Stimulated activated CD8-positive, alpha-beta memory T cell treated with anti-CD3 and anti-CD28 coated beads, Interleukin-4, amount 100 ng/mL, for 1 hour (primary cell): ENCODE measurements at places on chromosomes 6 and 20.

DNA sequence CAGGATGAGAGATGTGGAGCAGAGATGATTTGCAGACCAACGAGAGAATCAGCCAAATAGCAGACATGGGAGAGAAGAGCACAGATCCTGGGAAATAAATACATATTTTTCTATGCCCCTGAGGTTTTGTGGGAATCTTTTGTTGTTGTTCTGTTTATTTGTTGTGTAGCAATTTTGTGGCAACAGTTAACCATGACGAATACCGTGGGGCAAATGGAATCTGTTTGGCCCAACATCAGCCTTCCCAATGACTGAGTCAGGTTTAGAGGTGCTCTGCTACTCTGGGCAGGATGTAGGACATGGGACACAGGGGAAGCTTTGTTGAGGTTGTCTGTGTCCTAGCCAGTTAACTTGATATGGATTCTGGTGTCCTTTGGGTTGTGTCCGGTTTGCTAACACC lies 7.9 kb upstream of the SLC2A10 start:
- no peak for DNase-seq

DNA sequence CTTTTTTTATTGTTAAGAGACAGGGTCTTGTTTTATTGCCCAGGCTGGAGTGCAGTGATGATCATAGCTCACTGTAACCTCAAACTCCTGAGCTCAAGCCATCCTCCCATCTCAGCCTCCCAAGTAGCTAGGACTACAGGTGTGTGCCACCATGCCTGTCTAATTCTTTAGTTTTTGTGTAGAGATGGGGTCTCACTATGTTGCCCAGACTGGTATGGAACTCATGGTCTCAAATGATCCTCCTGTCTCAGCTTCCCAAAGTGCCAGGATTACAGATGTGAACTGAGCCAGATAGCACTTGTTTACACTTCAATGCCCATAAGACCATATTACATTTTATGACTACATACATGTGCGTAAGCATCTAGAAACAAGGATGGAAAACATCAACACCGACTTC lies 18.1 kb downstream of the EIF2S2 start:
- DNase-seq, result no peak

DNA sequence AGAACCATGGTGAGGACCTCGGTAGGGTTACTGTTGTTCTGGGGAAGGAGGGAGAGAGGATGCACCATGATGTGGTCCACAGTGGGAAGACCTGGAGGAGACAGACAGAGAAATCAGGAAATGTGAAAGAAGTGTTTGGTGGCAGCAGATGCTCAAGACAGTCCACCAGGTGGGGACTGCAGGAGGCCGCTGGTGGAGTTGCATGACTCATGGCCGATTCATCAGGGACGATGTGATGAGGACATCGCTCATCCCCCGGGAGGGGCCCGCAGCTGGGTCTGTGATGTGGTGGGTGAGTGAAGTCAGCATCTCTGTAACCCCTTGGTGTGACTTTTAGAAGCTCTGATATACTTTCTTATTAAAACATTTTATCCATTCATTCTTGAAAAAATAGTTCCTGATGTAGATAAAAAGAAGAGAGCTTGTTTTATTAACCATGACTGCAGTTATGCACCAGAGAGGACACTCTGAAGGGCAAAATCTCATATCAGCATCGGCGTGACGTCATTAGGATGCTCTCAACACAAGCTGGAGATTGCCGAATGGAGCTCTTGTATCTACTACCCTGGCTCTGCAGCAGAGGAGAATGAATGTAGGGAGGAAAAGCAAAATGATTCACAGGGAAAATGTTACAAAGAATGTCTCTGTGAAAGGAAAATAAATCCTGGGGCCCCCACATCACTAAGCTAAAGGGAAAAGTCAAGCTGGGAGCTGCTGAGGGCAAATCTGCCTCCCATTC lies 71.2 kb downstream of the RAMACL start:
- peak; percentile 9 for DNase-seq

GRCh38 chr20:24096264-24096663 lies 107.7 kb upstream of the GGTLC1 start:
- DNase-seq, result no peak

- no peak for DNase-seq
Measured at GRCh38 chr20:3740615-3741301, 8.3 kb downstream of the HSPA12B start.

DNA sequence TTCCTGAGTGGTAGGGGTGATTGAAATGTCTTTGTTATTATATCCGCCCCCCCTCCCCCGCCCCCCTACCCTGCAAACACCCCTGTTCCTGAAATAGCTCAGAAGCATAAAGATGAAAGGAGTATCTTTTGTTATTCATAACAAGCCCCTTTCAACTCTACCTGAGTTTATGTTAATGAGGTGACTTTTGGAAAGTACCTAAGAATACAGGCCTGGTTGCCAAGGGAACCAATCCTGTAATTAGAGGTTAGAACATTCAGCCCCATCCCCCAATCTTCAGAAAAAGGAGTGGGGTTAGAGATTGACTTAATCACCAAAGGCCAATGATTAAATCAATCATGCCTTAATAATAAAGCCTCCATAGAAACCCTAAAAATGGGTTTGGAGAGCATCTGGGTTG lies 979.2 kb upstream of the GJE1 start:
- no peak for DNase-seq
